ENCODE measurements at places on chromosomes 12 and 14.

DNA sequence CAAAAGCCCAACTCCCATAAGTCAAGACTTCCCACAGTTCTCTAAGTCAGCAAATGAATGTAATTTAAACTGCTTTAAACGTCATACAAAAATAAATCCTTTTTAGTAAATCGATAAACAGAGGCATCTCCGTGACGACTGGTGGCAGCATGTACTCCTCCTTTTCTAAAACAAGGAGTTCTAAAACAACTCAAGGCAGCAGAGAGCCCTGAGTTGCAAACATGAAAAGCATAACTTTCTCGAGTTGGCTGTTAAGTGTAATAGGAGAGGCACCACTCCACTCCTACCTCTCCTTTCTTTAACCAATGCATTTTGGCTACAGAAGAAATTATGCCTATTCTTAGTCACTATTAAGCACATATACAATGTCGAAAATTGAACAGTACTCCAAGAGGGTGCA is 22.0 kb downstream of the LTBR start:
- no peak for DNase-seq

- no peak for DNase-seq
Observed at GRCh38 chr14:64654901-64655300, 49.3 kb upstream of the PLEKHG3 start.

DNA sequence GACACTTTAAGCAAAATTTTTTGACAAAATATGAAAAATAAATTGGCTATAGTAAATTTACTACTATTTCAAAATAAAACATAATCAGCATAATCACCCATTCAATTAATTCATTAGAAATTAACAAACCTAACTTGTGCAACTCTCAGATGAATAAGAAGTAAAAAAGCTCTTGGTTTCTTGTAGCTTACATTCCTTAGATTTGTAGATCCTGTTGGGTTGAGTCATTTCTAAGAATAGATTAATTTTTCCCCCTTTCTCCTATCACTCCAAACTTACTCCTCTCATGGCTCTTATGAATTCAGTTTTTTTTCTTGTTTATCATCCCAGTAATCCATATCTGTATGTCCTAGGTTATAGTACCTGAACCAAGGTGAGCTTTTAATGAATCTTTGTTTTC is 230.9 kb upstream of the LRIG3 start:
- DNase-seq: no peak

DNA sequence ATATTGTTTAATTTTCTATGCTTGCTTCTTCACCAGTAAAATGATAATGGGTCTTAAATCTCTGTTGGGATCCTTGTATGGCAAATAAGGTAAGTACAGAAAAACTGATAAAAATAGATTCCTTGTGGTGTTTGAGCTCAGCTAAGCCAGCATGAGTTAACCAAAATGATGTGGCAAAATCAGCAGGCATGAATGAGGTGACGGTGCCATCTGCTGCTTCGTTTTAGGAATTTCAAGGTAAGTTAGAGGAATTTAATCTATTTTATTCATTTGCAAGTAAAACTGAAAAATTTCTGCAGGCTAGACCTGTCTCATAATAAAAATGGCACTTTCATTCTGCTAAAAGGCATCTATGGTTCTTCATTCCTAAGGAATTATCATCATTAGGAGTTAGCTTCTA is 10.0 kb upstream of the CLEC7A start:
- no peak for DNase-seq

DNA sequence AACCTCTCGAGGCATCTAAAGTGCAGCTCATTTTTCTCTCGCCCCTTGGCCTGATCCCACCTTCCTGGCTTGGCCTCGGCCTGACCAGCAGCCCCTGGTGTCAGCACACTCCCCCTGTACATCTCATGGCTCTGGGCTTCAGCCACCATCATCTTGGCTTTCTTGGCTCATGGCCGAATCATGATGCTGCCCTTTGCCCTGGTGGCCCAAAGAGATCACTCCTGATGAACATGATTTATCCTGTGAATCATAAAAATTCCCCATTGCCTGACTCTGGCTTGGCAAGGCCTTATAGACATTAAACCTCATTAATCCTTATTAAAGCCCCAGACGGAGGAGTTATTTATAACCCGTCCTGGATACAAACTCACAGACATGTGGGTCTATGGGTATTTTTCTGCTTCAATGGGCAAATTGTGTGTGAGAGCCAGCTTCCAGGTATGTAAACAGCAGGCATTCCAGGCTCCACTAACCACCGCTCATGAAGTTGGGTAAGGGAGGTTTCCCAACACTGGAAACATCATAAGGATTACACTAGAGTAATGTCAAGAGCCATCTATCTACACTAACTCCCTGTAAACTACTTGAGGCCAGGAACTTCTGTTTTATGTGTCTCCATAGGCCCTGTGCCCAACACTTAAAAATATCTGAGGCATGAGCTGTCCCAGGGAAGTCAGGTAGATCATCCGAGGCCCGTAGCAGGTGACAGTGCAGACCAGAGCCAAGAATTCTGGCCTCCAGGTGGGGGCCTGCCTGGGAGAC is 171.2 kb downstream of the TTC8 start:
- no peak for DNase-seq

DNA sequence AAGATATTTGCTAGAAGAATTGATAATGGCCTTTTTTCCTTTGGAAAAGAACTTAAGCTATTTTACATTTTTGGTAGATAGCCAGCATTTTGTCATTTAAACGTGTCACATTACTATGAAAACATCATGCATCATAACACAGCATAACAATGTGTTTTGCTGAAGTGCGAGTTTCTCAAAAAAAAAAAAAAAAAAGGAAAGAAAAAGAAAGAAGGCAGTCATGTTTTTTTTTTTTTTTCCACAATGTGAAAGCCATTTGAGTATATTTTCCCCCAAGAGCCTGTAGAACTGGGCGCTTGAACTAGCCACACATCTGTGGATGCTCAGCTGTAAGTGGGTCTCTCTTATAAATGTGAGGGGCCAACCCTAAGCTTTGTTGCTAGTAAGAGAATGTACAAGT is 300.1 kb downstream of the AKAP6 start:
- DNase-seq: no peak

GRCh38 chr14:68297876-68298468 is 478.4 kb downstream of the RAD51B start:
- DNase-seq: no peak

- DNase-seq: no peak
Observed at GRCh38 chr12:49020441-49020840, 1.9 kb upstream of the PRKAG1 start.

GRCh38 chr12:3138941-3139511 is 61.8 kb downstream of the TSPAN9 start:
- no peak for DNase-seq

- DNase-seq: no peak
Observed at GRCh38 chr14:74737753-74738325, 24.9 kb downstream of the FCF1 start.

- DNase-seq: no peak
Observed at GRCh38 chr14:52400846-52401245, 86.7 kb downstream of the PTGER2 start.

- no peak for DNase-seq
Observed at GRCh38 chr12:3120701-3121100, 43.5 kb downstream of the TSPAN9 start.

DNA sequence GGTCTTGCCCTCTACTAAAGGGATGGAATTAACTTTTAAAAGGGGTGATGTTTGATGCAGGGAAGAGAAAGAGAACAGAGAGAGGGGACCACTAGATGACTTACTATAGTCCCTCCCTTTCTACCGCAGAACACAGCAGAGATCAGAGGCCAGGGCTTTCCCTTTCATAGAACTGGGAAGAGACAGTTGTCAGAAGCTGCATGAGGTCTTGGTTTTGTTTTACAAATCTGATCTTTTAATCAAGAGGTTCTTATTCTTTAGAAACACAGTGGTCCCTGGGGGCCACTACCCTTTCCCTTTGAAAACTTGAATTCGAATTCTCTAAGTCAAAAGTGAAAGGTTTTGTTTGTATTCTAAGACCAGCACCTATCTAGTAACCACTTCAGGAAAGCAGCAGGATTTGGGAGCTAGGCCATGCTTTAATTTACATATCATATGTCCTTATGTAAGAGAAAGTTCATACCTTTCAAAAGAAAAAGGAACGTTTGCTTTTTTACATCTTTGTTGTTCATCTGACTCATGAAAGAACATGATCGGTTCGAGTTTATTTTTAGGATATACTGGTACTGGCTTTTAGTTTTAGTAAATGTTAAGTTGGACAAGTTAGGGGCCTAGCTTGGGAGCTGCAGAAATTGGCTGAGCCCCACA is 6.3 kb downstream of the FBXL14 start:
- no peak for DNase-seq
